ENCODE measurements at places on chromosomes 12 and 14.

DNA sequence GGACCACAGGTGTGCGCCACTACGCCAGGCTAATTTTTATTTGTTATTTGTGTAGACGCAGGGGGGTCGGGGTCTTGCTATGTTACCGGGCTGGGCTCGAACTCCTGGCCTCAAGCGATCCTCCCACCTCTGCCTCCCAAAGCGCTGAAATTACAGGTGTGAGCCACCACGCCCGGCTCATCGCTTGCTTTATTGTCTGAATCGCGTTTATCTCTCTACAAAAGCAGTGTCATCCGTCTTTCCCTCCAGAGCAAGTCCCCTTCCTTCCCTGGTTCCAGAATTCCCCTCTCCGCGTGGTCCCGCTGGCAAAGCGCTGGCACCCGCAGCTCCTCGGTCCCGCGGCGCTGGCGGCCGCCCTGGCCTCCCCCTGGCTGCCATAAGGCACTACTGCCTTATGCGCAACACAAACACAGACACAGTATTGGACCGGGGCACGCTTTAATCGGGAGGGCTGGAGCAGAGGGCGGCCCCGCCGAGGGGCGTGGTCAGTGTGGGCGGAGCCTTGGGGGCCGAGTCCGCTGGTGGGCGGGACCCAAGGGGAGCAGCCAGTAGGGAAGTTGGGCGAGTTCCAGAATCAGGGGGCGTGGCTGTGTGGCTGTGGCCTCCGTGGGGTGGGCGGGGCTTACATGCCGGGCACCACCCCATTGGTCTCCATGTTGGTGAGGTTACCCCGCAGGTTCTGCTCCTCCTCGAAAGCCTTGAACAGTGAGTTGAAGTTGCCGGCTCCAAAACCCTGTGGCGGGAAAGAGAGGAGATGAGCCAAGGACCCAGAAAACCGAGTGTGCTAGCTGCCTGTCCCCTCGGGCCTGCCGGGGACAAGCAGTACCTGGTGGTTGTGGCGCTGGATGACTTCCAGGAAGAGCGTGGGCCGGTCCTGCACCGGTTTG, 19.3 kb downstream of the HPD start:
- peak; percentile 94 for DNase-seq

DNA sequence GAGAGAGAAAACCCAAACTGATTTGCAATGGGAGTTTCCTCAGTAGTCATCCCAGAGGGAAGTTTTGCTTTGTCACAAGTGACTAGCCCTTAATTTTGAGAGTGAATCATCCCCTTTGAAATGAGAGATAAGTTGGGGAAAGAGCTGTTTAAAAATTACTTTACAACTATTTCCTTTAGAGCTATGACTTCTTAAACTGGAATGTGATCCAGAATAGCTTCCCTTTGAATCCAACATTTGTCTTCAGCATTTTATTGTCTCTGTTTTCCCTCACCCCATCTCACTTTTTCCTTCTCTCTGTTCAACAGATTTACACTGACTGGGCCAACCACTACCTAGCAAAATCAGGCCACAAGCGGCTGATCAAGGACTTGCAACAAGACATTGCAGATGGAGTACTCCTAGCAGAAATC, 109.3 kb downstream of the NAV3 start:
- DNase-seq: peak; percentile 78

DNA sequence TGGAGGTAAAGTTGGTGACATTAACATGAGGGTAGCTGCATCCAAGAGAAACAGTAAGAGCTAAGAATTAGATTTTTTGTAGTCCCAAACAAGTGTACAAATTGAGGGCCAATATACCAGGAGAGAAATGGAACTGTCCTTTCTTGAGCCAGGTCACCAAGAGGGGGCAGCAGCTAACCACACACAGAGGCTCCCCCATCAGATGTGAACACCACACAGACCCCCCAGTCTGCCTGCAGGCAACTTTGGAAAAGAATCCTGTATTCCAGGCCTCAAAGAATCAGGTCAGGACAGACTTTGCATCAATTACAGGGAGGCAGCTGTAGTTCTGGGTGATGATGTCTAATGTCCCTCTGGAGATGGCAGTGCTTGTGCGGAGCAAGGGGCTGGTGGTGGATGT, 77.9 kb downstream of the SPTB start:
- no peak for DNase-seq

DNA sequence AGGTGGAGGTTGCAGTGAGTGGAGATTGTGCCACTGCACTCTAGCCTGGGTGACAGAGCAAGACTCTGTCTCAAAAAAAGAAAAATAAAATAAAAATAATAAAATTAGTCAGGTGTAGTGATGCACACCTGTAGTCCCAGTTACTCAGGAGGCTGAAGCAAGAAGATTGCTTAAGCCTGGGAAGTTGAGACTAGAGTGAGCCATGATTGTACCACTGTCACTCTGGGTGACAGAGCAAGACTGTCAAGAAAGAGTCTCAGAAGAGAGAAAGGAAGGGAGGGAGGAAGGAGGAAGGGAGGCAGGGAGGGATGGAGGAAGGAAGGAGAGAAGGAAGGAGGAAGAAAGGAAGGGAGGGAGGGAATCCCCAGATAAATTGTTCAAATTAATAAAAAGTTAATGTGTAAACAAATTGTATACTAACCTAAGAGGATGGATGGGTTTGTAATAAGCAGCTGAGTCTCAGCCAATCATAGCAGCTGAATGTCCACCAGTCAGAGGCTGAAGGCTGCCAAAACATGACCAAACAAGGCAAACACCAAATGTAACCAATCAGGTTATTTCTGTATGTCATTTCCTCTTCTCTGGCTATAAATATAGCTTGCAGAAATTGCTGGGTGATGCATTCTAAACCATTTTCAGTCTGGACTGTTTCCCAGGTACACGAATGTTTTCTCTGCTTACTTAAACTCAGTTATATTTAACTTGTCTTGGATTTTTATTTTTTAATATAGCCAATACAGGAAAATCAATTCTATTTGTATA, 6.1 kb upstream of the CDCA4 start:
- DNase-seq: no peak

DNA sequence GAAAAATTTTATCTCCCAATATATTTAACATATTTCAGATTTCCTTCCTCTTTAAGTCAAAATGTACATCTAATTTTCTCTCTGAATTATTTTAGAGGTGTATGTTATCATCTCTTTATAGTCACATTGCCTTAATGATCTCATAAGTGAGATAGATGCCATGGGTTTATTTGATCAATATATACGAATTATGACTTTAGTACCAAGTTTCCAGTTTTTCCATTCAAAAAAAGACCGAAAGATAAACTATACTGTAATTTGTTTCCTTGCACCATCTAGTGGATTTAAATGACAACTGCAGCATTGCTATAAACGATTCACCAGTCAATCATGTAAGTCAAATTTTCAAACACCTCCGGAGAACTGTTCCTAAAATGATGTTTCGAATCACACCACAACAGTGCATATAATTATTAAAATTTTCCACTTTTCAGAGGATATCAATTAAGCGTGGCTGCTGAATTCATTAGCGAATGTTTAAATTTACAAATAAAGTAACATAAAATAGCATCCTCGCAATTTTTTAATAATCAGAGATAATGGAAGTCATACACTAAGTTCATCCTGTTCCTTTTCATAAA, 419 bp upstream of the ATXN7L3B start:
- DNase-seq: peak; percentile 24

GRCh38 chr14:89036371-89036770, 211.9 kb downstream of the TTC8 start:
- DNase-seq: no peak

- no peak for DNase-seq
Measured at GRCh38 chr12:6279256-6279628, 31.2 kb upstream of the PLEKHG6 start.

- peak; percentile 86 for DNase-seq
Measured at GRCh38 chr14:103198131-103199105, 75.2 kb downstream of the TNFAIP2 start.

DNA sequence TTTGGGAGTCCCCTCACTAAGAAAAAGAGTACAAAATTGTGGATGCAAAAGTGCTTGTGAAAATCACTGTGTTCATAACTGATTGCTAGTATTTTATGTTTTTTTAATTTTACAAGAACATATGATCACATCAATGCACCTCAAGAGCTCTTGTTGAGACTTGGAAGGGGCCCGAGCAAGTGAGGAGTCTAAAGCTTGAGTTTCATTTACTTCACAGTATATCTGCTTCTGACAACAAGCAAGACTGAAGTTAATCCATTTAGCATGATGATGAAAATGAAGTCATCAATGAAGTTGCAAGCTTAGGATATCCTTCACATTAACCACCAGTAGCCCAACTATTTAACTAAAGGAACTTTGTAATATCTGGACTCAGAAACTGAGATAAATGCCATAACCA, 182.5 kb upstream of the DIO2 start:
- DNase-seq: no peak

DNA sequence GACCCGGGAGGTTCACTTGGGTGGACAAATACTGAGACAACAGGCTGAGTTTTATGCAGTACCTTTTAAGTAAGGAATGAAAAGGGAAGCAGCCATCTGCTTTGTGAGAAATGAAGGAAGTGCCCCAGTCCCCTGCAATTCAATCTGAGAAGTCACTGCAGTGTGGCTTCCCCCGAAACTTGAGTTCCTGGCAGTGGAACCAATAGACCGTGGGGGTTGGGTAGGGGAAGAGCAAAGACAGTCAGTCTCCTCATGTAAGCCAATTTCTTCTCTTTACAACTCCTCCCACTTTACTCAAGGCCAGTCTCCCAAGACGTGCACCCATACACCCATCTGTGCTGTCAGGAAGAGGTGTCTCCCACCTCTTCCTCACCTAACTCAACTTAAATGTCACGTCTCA, 206.5 kb downstream of the BCAT1 start:
- DNase-seq: no peak

DNA sequence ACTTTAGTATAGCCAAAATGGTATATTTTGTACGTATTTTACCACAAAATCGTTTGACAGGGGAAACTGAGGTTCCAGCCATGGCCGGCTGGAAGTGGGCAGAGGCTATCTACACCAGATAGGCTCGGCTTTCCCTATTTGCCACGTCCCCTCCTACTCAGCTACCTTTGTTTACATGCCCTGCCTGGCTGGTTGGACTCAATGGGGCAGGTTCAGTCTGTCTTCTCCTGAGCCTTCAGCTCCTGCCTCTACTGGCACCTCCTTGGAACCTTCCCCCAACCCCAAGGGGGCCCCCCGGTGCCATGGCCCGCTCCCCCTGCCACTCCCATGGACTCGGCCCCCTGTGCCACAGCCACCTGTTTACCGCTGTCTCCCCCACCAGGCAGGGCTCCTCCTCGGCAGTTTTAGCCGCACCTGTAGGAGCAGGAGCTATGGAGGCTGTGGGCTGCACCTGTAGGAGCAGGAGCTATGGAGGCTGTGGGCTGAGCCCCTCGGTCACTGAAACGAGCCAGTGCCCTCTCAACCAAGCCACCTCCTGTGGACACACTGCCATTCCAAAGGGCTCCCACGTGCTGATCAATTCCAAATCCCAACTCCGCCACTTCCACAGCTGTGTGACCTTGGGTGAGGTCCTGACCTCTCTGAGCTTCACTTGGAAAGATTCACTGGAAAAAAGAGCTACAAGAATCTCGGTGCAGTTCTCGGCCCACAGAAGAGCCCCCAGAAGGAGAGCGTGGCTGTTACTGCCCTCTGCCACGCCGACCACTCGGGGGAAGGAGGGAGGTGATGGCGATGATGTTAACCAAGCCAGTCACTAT, 62.2 kb downstream of the NCOR2 start:
- no peak for DNase-seq

GRCh38 chr12:14384783-14385638, 19.5 kb downstream of the ATF7IP start:
- peak; percentile 71 for DNase-seq

- peak; percentile 86 for DNase-seq
Measured at GRCh38 chr12:105212438-105212837, 23.5 kb downstream of the APPL2 start.

GRCh38 chr14:33323979-33324378, 385.3 kb downstream of the NPAS3 start:
- DNase-seq: no peak

DNA sequence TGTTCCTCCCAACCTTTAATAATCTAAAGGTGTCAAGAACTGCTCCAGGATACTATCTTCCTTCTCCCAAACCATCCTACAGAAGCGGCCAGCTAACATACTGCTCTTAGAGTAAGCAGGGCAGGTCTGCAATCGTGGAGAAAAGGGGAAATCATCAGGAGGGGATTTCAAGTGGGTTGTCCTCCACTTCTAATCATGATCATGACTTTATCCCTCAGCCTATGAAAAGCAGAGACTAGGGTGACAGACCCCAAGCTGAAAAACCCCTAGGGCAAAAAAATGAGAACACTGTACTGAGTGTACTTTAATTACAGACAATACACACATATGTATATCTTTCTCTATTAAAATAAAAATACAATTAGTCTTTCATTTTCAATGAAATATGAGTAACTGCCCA, 13.9 kb downstream of the DUSP16 start:
- DNase-seq: no peak

GRCh38 chr12:93699271-93700145, 22.3 kb downstream of the CRADD start:
- peak; percentile 38 for DNase-seq

- DNase-seq: no peak
Measured at GRCh38 chr12:5201554-5202218, 158.0 kb downstream of the KCNA5 start.

DNA sequence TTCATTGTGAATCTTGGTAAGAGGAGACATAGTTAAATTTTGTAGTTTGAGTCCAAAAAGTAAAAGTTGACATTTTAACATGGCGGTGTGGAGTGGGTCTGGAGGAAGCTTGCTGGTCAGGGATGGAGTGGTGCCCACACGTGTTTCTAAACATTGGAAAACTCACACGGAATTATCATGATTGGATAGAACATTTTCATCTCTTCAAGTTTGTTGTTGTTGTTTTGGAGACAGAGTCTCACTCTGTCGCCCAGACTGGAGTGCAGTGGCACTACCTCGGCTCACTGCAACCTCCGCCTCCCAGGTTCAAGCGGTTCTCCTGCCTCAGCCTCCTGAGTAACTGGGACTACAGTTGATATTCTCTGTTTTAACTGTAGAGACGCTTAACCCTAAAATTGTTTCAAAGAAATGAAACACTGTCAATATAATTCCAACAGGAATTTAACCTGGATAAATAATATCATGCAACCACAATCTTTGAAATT, 502 bp upstream of the MBIP start:
- DNase-seq: no peak

DNA sequence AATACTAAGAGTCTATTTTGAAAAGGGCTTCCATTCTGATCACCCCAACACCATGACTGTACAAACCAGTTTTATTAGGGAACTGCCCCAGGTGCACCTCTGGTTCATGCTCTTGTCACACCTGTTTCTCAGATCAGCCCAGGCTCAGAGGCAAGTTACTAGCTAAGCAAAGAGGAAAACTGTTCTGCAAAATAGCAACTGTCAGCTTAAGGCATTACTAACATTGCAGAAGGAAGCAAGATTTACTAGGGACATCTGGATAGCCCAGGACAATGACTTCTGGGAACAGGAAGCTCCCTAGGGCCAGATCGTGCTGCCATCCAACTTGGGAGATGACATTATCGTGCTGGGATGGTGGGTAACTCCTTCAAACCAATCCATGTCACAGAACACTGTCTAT, 30.1 kb downstream of the ANAPC7 start:
- no peak for DNase-seq

- peak; percentile 63 for DNase-seq
Measured at GRCh38 chr14:103628221-103628683, 759 bp upstream of the KLC1 start.
